ENCODE measurements at places on chromosomes 16 and 17. TPM values are rescaled to one million over a fixed set of nuclear protein-coding genes. Genes with fewer than 3 reads are reported as not detected.
A peak's percentile ranks its signal among the peaks of the same experiment; 100 is the strongest.

GRCh38 chr17:1736348-1737281 lies 6.1 kb upstream of the SERPINF2 start:
- DNase-seq: no peak

GRCh38 chr16:29962344-29962994 lies 590 bp downstream of the TMEM219 start:
- DNase-seq: no peak

DNA sequence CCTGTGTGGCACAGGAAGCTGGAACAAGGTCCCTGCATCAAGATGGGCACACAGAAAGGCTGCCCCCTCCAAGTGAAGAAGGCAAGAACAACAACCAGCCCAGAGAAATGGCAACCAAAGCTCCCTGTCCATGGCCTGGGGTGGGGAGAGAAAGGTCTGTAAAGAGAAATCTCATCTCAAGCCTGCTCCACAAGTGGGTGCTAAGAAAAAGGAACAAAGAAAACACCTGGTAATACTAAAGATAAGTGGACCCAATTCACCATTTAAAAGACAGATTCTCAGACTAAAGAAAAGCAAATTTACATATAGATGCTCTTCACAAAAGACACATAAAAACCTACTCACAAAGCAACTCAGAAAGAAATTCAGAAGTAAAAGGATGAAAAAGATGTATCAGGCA lies 107.4 kb downstream of the PARN start:
- no peak for DNase-seq

GRCh38 chr16:30088832-30089624 lies 2.7 kb downstream of the TBX6 start:
- no peak for DNase-seq

DNA sequence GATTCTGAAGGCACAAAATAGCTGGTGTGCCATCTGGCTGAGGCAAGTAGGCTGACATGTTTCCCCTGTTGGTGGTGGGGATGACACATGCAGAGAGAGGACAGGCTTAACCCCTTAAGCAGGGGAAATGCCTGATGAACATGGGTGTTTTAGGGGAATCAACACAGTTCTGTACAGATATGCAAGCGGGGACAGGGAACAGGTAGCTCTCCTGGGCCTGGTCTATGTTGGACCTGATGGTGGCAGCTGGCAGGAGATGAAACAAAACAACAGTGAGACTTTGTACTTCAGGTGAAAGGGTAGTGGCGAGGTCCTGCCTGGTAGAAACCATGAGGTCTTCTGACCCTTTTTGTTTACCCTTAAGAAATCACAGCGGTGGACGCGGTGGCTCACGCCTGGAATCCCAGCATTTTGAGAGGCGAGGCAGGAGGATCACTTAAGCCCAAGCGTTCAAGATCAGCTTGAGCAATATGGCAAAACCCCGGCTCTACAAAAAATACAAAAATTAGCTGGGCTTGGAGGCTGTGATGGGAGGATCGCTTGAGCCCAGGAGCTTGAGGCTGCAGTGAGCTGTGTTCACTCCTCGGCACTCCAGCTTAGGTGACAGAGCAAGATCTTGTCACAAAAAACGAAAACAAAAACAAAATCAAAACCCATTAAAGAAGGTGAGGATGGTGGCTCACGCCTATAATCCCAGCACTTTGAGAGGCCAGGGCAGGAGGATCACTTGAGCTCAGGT lies 10.5 kb downstream of the OR1F1 start:
- DNase-seq: no peak

DNA sequence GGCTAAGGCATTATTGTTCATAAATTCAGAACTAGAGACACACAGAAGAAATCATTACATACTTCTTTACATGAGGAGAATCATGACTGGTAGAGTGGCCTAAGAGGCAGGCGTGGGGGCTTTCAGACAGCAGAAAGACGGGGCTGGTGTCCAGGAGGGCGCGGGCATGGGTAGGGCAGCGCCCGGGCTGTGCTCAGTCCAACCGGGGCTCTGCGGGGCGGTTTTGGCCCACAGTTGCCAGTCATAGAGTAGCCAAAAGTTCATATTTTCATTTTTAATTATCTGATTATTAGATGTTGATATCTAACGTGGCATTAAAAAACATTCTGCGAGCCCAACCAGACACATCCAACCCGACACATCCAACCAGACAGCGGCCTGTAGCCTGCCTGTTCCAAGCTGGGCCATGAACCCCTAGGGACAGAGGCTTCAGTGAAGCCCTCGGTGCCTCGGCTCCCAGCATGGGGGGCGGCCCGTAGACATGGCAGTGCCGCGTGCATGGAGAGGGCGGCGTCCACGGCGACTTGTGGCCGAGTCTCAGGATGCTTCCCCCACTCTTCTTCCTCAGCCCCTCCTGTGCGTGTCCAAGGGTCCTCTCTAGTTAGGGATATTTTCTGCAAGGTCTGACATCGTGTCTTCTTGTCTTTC lies 162.4 kb upstream of the CHMP6 start:
- peak; percentile 24 for DNase-seq

DNA sequence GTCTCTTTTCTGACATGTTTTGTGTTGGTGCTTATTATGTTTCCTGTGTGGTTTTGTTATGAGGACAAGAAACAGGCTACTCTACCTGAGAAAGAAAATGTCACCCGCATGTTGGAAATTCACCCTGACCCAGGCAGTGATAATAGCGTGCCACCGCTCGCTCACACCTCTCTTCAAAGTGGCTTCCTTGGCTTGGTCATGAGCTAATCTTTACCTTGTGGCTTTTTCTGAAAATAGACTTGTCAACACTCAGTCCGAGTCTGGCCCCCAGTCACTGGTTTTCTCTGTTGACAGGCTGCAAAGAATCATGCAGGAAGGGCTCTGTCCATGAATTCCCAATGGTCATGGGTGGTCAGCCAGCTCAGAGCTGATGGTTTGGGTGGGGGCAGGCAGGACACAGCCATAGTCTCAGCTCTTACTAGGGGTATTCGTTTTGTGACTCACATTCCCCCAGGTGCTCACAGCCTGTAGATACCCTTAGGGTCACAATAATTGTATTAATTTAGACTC lies 121.3 kb upstream of the CACNG5 start:
- DNase-seq: no peak

- DNase-seq: no peak
These were observed 333.0 kb downstream of the SEC14L1 start for GRCh38 chr17:77473615-77474226.

DNA sequence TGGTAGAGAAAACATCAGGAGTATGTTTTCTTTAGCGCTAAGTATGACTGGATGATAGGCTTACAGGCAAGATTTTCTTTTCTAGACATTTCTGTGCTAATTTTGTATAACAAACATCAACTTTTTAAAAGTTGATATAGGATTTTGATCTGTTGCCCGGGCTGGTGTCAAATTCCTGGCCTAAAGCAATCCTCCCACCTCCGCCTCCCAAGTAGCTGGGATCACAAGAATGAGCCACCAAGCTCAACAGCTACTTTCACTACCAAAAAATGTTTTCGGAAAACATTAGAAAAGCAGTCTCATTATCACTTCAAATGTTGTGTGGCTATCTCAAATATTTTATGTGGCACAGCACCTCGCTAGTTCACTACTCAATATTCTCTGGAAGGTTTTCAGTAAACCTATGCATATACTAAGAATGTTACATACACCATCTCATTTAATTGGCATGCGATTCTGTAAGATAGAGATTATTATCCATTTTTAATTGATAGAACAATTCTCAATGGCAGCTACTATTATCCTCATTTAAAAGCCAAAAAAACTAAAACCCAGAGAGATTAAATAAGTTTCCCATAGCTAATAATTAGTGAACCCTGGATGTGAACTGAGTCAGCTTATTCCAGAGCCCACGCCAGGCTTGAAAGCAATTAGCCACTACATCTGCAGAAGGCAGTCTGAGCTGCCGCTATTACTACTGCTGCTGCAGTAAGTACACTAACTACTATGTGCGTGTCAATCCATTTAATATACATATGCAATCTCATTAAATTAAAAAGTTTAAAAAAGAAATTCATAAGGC lies 41.7 kb downstream of the CREBBP start:
- DNase-seq: no peak

GRCh38 chr16:86070484-86070883 lies 171.5 kb downstream of the IRF8 start:
- no peak for DNase-seq

GRCh38 chr17:4573669-4574068 lies 10.7 kb upstream of the SMTNL2 start:
- DNase-seq: peak; percentile 88

GRCh38 chr17:78538033-78538776 lies 39.0 kb downstream of the DNAH17 start:
- DNase-seq: no peak

GRCh38 chr16:62954144-62955032 lies 918.1 kb upstream of the CDH8 start:
- DNase-seq: no peak

DNA sequence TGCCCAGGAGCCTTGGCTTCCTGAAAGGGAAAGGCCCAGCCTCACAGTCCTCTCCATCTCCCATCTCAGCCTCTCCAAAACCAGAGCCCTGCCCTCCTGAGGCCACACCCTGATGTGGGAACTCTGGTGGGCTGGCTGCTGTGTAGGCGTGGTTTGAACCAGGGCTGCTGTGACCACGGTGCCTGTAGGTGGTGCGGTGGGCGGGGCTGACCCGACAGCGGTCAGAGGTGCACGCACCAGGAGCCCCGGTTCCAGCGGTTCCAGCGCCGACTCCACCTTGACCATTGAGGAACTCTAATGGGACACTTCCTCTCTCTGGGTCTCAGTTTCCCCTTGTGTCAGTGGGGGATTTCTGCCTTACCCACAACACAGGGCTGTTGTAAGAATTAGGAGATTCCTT lies 2.4 kb downstream of the RAP1GAP2 start:
- no peak for DNase-seq

GRCh38 chr16:71781741-71782140 lies 26.9 kb downstream of the AP1G1 start:
- DNase-seq: no peak

DNA sequence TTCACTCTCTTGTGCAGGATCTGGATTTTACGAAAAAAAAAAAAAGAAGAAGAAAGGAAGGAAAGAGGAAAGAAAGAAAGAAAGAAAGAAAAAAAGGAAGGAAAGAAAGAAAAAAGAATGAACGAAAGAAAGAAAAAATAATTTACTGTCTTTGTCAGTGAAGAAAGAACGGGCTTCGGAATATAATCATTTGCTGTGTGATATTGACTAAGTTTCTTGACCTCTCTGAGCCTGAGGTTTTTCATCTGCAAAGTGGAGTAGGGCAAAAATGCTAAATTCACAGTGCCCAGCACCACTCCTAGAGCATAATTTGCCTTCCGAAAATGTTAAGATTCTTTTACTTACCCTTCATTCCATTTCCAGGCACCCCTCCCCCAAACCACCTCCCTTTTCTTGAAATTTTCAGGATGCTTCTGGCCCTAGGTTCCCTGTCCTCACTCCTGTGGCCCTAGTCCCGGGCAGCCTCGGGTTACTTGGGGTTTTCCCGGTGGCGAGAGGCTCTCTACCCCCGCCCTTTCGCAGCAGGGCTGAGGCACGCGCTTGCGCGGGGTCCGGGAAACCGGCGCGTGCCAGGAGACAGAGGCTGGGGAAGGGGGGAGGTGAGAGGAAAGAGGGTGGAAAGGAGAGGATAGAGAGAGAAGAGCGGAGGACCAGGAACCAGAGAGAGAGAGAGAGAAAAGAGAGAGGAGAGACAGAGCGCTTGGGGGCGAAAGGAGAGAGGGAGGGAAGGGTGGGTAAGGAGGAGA lies at the start of gene CNTNAP1:
TSS of gene CNTNAP1 (plus strand) at position 556 of the 746 bp plus-strand sequence. CDS start 299 bp downstream, outside the sequence.
- DNase-seq: no peak

- peak; percentile 29 for DNase-seq
These were observed 5.6 kb downstream of the IL4R start for GRCh38 chr16:27319257-27319965.

DNA sequence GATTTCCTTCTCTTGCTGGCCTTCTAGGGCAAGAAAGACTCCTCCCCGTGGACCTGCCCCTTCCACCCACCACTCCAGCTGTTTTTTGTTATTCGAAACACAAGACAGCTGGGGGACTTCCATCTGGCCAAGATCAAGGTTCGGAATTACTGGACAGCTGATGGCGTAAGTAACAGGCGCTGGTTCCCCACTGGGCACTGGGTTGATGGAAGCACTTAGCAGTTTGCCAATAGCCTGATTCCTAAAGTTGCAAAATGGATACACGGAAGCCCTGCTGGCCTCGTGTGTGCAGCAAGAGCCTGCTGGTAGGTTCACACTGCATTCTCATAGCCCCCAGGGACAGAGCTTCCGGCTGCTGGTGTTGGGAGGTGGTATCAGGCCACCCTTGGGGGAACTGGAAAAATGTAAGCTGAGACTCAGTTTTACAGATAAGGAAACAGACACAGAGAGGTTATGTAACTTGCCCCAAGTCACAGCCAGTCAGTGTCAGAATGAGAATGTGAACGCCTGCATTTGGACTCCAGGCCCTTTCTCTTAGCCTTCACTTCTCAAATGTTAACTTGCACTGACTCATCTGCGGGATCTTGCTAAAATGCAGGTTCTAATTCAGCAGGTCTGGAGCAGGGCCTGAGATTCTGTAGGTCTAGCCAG lies 171.7 kb downstream of the KATNIP start:
- no peak for DNase-seq

DNA sequence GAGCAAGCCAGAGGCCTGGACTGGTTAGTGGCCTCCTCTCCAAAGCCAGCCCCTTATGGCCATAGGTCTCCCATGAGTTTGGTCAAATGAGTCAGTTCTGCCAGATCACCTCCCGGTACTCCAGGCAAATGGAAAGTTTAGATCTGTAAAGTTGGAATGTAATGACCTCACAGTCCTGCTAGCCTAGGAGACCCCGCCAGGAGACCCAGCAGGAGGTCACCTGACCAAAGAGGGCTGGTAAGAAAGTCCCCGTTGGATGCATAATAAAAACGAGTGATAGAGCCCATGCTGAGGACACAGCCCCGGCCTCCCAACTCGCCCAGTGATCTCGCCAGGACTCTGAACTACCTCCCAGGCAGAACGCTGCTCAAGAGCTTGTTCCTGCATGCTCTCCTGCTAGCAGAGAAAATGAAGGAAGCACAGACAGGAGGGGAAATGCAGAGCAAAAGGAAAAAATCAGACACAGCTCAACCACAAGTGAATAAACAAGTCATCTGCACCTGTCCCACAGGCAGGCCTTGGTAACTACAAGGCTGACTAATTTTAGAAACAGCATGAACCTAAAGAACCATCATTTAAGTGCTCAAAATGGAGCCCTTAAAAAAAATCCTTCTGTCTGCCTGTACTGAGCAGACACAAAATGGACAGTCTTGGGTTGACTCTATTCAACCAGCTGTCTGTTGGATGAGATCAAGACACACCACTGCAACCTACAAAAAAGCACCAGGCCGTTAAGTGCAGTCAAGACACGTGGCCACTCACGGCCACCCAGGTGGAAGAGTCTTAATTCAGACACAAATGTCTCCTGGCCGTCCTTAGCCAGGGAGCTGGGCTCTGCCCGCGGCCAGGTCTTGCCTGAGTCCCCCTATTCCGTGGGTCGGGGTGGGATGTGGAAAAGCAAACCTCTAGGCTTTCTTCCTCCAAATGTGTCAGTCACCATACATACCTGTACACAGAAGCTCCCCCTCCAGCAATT lies 9.2 kb downstream of the CDIP1 start:
- DNase-seq: no peak

The KRT26 gene
- not detected for total RNA-seq

The CAMTA2 gene
- total RNA-seq: 38.9 TPM

The OR1F1 gene
- total RNA-seq: not detected

The PIK3R6 gene
- total RNA-seq: 1.00 TPM

The RARA gene
- 30.7 TPM for total RNA-seq

Measured in cardiac septum (tissue), 1 donor.